Left lobe of liver (tissue), 2 donors: ENCODE measurements at places on chromosomes 7 and 10.
A peak's percentile ranks its signal among the peaks of the same experiment; 100 is the strongest.

DNA sequence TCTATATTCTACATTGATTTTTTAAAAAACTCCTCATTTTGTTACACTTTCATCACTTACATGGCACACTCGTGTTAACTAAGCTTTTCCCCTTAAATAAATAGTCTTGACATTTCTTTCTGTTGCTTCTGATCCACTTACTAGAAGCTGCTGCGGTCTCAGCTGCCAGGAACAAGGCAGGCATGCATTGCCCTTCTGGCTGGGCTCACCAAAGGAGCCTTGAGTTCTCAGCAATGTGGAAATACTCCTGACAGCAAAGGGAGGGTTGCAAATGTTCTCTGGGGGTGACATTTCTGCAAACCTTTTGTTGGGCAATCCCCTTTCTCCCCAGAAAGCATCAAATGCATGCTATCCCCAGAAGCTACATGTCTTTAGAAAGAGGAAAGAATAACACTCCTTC, 350.1 kb downstream of the PRPF18 start:
- no peak for DNase-seq

GRCh38 chr10:112208997-112209396, 25.4 kb upstream of the GPAM start:
- no peak for DNase-seq

DNA sequence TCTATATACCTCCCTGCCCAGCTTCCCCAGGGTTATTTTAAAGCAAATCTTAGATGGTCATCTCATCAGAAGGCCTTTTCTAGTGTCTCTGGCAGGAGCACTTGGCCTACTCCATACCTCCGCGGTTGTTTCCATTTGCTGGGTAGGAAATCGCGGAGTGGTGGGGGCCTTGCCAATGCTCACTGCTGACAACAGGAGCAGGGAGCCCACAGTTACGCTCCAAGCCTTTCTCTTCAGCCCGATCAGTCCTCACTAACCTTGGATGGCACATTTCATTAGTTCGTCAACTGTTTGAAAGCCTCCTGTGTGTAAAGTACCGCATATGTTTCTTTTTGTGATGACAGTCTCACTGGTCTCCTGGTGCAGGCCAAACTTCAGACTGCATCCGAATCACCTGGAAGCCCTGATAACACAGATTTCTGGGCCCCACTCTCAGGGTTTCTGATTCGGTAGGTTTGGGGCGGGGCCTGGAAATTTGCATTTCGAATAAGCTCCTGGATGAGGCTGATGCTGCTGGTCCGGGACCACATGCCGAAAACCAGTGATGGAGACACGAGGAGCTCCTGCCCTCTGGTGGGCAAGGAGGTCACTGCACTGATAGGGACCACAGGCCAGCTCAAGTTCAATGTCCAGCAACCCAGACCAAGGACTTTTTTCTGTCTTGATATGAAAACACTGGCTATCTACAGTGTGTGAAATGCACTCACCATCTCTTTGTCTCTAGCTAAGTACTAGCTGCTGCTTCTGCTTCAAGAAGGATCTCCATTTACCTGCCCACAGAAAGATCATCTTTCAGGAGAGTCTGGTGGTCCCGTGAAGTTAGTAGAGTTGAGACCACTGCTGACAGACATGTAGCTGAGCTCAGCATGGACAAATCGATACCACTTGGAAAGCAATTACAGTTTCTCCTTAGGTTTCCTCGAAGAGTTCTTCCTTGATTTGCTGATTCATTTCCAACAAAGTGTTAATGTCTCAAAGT, 14.0 kb downstream of the LRGUK start:
- DNase-seq = peak; percentile 76

DNA sequence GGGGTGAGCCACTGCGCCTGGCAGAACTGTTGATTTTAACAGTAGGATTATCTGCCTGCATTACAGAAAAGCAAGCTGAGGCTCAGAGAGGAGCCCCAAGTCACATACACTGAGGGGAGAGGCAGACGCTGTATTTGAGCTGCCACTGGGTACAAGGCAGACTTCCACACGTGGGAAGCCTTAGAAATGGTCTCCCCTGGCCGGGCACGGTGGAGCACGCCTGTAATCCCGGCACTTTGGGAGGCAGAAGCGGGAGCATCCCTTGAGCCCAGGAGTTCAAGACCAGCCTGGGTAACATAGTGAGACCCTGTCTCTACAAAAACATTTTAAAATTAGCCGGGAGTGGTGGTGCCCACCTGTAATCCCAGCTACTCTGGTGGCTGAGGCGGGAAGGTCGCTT, 902 bp upstream of the FZD9 start:
- no peak for DNase-seq

GRCh38 chr7:16839646-16840045, 34.8 kb upstream of the AGR2 start:
- DNase-seq = no peak

DNA sequence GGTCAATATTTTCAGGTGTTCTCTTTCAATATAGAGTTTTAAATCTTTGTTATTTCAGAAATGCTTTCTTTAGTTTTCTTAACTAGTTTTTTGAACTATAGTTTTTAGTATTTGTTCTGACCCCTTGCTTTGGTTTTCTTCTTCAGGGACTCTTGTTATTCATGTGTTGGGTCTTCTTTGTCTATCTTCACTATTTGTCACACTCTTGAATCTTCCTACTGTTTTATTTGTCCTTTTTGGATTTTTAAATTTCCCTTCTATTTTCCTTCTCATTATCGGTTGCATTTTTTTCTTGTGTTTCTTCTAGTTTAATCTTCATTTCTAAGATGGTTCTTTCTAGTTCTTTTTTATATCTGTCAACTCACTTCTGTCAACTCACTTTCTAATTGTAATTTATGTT, 37.1 kb upstream of the PRKAG2 start:
- DNase-seq = no peak

DNA sequence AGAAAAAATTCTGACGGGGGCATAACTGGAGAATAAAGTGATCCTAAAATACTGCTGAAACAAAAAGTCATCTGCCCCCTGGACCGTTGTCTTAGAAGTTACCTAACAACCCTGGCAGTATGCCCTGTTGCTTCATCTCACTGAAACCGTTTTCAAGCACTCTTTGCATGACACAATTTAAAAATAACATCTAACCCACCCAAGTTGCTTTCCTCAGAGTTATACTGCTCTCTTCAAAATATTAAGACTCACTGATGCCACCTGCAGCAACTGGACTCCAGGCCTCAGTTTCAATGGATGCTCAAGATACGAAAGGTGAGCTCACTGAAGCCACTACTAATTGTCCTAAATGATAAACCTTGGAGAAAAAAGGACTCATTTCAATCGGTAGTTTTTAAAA, 57.4 kb downstream of the CDK6 start:
- peak; percentile 73 for DNase-seq

DNA sequence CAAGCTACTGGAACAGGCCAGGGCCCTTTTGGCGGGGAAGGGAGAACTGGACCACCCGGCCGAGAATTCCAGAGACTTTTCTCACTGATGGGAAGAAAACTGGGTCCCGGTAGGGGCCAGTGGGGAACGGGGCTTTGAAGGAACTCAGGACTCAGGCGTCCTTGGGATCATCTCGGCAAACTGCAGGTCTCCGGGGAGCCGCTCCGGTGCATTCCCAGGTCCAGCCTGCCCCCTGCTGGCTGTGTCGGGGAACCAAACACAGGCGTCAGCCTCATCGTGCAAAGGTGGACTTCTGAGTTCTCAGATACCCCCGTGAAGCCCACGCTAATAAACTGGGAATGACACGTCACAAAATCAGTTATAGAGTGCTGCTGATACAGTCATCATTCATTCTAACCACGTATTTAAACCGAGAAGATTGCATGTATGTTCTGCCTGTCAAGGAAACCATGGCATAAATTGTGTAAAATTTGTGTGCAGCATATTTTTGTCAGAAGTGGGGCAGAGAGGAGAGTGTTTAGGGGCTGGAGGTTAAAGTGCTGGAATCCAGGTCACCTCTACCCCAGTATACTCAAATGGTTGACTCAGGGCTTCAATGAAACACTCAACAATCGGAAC, 76.1 kb upstream of the CPXM2 start:
- peak; percentile 68 for DNase-seq

GRCh38 chr7:119994928-119995327, 278.0 kb upstream of the KCND2 start:
- DNase-seq = no peak

DNA sequence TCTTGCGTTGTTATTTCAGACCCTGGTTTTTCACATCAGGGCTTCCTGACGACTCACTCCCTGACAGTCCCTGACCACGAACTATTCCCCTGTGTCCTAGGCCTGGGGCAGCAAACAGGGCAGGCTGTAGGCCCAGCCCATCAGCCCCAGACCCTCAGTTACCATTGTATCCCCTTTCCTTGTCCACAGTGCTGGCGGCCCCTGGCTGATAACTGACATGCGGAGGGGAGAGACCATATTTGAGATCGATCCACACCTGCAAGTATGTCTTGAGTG, 50.5 kb upstream of the TRIM8 start:
- DNase-seq = no peak
